ENCODE measurements at places on chromosomes 16 and 17.

DNA sequence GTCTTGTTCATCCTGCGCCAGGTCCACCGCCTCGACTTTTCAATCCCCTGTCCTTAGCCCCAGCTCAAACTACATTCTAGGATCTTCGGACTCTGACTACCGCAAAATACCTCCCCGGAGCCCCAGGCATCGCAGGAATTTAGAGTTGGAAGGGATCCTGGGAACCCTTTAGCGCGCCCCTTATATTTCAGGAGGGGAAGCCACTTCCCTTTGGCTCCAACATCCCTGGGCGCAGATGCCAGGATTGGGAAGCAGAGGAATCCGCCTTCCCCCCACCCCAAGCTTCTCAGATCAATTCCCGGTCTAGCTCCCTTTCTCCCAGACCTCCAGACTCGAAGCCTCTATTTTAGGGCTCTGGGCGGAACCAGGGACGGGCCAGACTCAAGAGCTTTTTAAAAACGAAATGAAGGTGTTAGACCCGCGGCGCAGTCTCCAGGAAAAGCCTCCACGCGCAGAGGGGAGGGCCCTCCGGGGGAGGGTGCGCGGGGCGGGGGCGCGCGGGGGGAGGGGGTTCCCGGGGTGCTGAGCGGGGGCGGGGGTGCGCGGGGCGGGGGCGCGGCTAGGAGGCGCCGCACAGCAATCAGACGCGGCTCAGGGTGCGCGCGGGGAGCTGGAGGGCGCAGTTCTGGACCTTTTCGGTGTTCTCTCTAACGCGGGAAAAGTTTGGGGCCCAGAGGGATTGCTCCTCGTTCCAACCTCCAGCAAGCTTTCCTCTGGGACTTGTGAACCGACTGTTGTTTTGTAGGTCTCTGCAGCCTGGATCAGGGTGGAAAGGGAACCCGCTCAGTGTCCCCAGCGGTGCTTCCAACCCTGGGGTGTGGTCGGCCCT, 1.6 kb downstream of the AHSP start:
- DNase-seq, result no peak

GRCh38 chr16:72242757-72243156, 70.8 kb upstream of the PMFBP1 start:
- no peak for DNase-seq

DNA sequence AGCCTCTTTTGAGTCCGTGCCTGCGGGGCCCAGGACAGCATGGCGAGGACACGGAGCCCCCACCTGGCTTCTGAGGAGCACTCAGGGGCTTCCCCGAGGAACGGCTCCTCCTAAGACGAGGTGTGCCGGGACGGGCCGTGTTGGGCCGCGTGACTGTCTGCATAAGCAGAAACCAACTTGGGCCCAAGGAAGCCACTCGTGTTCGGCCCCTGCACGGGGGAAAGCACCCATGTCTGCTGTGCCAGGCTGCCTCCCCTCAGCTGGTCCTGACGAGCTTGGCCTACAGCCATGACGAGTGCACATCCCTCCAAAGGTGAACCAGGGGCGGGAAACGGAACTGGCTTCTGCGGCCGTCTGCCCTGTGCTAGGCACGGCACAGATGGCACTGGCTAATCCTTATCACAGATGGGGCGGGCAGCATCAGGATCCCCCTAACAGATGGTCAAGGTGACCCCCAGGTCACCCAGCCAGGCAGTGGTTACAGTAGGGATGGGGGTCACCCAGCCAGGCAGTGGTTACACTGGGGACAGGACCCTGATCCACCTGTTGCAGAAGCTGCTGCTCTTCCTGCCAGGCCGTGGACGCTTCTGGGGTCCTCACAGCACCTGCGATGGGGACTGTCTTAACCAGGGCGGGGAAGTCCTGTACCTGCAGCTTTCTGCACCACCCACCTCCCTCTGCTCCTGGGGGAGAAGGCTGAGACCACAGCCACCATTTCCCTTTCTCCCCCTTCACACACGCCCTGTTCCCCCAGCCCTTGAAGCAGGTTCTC, 25.6 kb downstream of the MRM3 start:
- DNase-seq, result no peak

- no peak for DNase-seq
Observed at GRCh38 chr17:50219939-50220465, 18.6 kb upstream of the COL1A1 start.

- DNase-seq, result no peak
Observed at GRCh38 chr16:83946781-83947566, 6.1 kb upstream of the OSGIN1 start.

All from activated CD8-positive, alpha-beta memory T cell treated with anti-CD3 and anti-CD28 coated beads, Interleukin-2, amount 50 U/mL, for 4 hours (primary cell).